ENCODE measurements at places on chromosomes 16 and 17.

GRCh38 chr17:79832218-79833109 lies 6.8 kb downstream of the CBX4 start:
- no peak for DNase-seq

GRCh38 chr16:89274561-89275283 lies 57.2 kb downstream of the ZNF778 start:
- peak; percentile 26 for DNase-seq

DNA sequence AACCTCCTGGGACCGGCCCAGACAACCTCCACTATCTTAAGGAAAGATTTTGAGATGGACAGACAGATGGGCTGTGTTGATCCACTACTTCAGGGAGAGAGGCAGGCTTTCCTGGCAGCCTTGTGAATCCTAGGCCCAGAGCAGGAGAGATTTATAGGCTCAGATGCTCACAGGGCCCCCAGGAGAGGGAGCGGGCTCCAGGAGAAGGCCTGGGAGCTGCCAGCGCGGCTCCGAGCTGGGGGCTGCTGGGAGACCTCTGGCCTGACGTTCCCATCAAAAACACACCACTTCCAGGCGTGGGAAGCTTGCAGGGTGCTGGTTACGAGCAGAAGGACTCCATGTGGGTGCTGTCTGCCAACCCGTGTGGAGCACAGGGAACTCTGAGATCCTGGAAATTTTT lies 53.2 kb downstream of the MYH11 start:
- no peak for DNase-seq

DNA sequence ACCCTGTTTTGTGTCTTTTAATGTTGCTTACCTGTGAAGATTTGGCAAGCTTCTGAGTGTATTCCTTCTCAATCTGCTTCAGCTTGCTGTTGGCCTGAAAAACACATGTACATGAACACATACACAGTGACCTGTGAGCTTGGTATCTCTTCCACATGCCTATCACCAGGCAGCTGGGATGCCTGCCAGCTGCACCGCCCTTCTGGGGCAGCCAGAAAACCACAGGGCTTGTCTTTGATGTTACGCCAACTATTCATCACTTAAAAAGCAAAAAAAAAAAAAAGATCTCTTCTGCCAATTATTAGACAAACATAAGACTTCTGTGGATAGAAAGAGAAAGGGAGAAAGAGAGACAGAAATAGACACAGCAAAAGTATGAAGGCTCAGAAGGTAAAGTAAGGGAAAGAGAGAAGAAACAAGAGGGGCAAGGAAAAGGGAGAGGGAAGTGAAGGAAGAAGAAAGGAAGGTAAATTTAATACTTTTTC lies 189.2 kb upstream of the AXIN2 start:
- peak; percentile 85 for DNase-seq

DNA sequence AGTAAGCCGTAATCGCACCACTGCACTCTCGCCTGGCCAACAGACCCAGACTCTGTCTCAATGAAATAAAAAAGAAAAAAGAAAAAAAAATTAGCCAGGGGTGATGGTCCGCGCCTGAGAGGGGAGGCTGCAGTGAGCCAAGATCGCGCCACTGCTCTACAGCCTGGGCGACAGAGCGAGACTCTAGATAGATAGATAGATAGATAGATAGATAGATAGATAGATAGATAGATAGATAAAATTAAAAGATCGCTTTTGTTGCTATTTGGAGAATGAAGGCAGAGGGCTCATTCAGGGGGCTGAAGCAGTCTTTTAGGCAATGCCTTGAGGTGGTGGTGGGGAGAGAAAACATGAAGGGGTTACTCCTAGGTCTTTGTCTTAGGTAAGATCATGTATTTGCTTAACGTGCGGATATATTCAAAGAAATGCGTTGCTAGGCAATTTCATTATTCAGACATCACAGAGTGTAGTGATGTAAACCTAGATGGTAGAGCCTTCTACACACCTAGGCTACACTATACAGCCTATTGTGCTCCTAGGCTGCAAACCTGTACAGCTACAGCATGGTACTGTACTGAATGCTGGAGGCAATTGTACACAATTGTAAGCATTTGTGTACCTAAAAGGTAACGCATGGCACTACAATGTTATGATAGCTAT lies 4.3 kb upstream of the HES7 start:
- no peak for DNase-seq

GRCh38 chr16:85170066-85170491 lies 57.8 kb upstream of the CIBAR2 start:
- DNase-seq = peak; percentile 35

DNA sequence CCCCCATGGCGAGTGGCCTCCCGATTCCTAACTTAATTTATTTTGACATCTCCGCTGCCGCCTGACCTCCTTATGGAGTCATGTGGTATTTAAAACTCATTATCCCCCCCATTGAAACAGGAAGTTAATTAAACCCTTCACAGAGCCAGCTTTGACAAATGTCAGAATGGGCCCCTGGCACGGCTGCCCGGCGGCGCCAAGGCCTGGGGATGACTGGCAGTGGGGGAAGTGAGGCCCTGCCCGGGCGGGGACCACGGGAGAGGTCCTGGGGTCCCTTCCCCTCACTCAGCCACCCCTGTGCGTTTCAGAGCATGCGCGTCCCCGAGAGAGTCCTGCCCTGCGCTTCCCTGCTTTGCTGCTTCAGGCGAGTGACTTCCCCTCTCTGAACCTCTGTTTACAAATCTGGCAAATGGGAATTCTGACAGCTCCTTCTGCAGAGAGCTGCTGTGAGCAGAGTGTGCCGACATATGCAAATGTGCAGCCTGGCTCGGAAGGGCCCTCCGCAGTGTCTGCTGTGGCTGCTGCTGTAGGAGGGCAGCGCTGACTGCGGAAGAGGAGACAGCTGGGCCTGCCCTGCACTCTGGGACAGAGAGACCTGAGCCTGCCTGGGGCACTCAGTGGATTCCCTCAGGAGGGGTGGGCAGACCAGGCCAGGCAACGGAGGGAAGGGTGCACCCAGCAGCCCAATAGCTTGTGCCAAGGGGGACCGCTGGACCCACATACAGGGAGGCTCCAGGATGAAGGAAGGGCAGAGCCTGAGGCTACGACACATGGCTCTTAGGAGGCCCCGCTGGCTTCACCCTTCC lies 4.4 kb upstream of the ZFPM1 start:
- DNase-seq = no peak

DNA sequence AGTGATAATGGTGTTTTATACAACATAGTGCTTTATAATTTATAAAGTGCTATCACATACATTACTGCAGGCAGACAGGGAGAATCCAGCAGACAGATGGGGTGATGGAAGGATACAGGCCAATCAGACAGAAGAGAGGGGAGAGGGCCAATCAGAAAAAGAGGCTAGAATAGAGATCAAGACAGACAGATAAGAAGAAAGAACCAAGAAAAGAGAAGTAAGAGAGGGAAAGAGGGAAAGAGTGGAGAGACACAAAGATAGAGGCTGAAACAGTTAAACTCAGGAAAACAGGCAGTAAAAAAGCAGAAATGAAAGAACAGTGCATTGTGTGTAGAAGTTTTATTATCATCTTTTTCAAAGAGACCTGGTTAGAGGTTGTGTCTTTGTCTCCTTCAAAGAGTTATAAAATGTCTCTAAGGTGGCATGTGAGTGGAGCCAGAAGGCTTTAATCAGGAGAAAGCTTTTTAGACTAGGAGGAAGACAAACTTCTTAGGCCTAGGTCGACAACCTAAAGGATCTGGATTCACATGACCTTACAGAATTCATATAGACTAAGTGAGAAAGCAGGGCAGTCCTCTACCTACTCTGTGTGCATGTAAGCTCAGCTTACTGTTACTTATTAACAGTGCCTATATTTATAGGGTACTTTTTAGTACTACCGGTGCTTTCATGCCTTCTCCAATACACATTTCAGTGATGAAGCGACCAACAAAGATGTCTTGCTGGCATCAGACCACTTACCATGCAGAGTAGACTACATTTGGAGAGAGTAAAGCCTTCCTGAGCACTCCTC lies 8.3 kb upstream of the CHD3 start:
- DNase-seq = no peak

GRCh38 chr16:76656994-76657393 lies 379.8 kb downstream of the CNTNAP4 start:
- no peak for DNase-seq

GRCh38 chr17:4706121-4706520 lies 2.2 kb upstream of the PELP1 start:
- no peak for DNase-seq

- no peak for DNase-seq
Observed at GRCh38 chr17:40975516-40975915, 8.6 kb downstream of the KRT40 start.

DNA sequence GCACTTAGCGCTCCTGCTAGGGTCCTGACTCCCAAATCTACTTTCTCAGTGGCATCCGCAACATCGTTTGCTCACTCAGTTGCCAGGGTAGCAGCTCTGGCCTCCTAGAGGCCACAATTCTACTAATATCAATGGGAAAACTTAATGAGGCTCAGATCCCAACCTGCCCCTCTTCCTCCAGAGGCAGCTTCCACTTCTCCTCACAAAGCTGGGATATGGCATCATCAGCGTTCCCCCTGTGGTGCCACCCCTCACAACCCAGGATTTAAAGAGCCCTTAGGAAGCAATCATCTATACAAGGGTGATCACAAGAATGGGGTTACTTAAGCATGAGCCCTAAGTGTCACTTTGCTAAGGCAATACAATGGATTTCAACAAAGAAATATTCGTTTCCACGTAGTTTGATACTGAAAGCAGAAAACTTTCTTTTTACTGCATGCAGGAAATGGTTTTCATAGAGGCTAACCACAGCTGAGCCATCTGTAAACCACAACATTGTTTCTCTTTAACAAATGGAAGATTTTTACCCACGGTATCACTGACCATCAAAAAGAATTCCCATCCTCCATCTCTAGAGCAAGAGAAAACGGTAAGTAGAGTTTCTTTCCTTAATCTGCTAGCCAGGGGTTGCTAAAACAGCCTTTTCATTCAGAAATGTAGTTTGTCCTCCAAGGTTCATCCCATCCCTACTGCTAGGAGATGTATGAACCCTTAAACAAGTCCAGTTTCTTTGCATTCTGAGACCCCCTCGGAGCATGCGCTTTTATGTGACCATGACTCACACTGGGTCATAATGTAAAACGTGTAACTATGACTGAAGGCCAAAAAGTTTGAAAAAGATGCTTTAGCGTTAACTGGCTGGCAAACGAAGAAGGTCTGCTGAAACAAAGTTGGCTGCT lies 68.3 kb upstream of the BCAR1 start:
- DNase-seq = no peak

- no peak for DNase-seq
Observed at GRCh38 chr17:83100853-83101391, 21.5 kb downstream of the METRNL start.

- no peak for DNase-seq
Observed at GRCh38 chr16:24428756-24429155, 110.6 kb upstream of the RBBP6 start.

- DNase-seq = no peak
Observed at GRCh38 chr17:30229012-30229411, 6.5 kb downstream of the SLC6A4 start.

DNA sequence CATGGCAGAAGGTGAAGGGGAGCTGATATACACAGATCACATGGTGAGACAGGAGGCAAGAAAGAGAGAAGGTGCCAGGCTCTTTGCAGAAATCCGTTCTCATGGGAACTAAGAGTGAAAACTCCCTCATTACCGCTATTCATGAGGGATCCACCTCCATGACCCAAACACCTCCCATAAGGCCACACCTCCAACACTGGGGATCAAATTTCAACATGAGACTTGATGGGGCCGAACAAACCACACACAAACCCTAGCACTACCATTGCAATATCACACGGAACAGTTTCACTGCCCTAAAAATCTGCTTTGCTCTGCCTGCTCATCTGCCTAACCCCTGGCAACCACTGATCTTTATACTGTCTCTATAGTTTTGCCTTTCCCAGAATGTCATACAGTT lies 34.8 kb downstream of the C17orf67 start:
- no peak for DNase-seq

DNA sequence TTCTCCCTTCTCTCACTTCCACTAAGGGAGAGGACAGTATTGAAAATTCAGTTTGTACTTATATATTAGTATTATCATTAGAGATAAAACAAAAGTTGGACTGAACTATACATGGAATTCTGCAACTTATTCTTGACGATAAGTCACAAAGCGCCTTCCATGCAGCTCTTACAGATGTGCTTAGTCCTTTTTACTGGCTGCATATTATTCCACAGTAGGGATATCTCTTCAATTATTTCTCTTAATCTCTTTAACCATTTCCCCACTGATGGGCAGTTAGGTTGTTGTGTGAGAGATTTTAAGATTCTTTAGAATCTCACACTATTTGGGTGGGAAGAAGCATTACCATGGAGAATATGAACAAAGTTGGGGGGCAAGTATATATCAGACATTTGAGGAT lies 32.0 kb downstream of the PMFBP1 start:
- DNase-seq = no peak

DNA sequence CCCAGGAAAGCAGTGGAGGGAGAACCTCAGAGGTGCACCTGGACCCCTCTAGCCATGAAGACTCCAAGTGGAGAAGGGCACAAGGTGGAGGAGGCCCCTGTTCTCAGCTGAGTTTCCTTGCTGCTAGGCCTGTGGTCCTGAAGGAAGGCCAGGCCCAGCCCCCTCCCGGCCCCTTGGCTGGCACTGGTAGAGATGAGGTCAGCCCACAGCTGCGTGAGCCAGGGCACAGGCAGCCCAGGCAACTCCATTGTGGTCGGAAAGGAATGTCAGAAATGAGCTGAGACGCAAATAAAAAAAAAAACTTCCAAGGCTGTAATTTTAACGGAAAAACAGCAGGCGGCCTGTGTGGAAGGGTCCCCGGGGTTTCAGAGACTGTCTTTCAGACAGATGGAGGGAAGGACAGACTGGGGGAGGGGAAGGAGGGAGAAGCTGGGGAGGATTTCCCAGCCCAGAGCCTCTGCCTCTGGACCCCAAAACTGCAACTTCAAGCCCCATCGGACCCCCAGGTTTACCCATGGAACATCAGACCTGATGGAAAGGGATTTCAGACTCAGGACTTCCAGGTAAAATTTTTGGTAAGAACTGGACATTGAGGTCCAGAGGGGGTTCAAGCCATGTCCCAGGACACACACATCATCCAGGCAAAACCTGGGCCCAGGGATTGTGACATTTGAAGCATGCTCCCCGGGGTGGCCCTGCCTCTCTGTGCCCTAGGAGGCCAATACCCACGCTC lies 25.6 kb upstream of the MRPS23 start:
- peak; percentile 88 for DNase-seq

DNA sequence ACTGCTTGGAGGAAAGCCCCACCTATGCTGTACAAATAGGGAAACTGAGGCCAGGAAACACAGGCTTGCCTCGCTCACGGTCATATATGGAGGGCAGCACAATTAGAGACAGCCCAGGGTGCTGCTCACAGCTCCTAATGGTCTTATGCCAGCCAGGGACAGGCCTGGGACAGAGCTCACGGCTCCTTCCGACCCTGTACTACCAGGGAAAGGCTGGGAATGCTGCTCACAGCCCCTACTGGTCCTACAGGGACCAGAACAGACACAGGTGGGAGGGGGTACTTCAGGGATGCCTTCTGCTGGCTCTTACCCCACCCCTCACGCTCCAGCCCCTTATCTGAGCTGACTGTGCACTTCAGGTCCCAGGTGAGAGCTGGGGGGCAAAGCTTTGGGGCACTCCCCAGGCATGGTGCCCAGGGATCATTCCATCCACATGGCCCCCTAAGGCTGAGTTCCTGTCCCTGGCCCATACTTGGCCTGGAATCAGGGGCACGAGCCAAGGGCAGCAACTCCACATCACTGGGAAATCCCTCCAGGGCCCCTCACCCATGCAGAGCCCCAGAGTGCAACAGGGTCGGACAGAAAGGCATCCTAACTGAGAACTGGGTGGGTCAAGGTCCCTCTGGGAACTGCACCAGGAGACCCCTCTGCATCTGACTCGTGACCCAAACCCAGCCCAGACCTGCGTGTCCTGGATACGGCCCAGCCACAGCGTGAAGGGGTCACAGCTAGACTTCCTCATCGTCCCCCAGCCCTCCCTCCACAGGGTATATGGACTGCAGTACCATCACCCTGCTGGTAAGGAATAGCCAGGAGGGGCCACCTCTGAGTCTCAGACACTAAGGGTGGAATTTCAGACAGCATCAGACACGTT lies 5.9 kb downstream of the RHBDF1 start:
- no peak for DNase-seq

All from Right ventricle myocardium superior (tissue), 1 donor.